NCI-H510A (cell line): ENCODE measurements at places on chromosomes 2 and 18.

- DNase-seq = no peak
Observed at GRCh38 chr2:184481865-184482264, 116.5 kb upstream of the ZNF804A start.

DNA sequence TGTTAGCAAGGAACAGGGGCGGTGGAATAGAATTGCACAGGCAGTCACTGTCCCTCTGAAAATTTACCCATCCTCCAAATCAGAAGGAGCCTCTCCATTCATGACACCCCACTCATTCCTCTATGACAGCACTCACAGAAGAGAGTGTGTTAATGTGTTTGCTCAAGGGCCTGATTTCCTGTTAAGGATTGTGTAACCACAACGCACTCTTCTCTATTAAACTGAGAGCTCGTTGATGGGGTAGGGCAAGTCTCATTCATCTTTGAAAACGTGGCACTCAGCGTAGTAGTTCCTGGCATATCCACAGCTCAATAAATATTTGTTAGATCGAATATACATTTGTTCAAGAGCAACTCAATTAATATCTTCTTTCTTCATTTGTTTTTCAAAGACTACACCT is 106.4 kb downstream of the VAPA start:
- DNase-seq = peak; percentile 72

DNA sequence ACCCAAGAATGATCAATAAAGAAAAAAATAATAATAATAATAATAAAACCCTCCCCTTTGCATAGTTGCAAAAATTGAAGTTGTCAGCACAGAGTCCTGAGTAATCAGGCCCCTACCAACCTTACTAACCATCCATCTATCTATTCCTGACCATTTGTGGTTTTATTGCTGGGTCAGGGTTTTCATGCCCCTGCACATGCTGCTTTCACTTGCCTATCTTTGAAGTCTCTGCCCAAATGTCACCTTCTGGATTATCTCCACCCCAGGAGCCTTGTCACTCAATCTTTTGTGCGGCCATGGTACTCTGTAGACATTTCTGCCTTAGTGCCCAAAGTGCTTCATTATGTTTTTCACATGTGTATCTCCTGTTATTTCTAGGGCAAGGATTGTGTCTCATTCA is 35.1 kb downstream of the SLC30A6 start:
- no peak for DNase-seq

DNA sequence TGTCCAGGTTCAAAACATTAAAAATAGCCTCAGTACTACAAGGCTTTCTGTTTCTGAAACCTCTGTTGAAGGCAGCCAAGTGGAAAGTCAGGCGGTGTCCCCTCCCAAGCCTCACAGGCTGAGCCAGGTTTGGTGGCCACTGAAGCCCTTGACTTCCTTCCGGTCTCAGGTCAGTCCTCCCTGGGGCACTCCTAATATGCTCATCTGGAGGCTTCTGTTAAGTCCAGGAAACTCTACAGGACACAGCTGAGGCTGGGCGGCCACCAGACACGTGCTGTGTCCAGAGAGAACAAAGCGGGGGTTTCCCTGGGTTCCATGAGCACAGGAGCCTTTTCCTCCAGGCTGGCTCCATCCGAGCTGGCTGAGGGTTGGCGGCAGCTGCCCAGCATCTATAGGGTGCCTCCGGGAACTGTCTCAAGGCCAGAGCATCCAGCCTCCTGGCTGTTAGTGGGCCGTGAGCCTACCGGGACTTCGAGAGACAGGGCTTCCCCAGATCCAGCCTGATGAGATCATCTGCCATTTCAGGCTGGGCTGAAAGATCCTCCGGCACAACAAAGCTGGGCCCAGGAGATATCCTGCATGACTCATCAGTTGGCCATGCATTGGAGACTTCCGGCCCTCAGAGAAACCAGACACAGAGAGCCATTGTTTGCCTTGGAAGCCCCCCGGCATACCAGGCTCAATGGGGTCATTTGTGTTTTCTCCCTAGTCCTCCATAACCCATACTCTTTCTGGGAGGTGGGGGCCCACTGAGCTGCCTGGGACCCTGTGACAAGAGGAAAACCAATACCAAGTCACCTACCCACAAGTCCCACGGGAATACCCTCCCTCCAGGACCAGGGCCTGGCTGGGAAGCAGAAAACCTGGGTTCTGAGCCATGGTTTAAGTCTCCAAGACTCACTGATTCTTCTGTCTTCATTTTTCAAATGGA is 71.7 kb downstream of the HS1BP3 start:
- no peak for DNase-seq

GRCh38 chr2:83531206-83531826 is 927.8 kb downstream of the SUCLG1 start:
- DNase-seq = peak; percentile 73

DNA sequence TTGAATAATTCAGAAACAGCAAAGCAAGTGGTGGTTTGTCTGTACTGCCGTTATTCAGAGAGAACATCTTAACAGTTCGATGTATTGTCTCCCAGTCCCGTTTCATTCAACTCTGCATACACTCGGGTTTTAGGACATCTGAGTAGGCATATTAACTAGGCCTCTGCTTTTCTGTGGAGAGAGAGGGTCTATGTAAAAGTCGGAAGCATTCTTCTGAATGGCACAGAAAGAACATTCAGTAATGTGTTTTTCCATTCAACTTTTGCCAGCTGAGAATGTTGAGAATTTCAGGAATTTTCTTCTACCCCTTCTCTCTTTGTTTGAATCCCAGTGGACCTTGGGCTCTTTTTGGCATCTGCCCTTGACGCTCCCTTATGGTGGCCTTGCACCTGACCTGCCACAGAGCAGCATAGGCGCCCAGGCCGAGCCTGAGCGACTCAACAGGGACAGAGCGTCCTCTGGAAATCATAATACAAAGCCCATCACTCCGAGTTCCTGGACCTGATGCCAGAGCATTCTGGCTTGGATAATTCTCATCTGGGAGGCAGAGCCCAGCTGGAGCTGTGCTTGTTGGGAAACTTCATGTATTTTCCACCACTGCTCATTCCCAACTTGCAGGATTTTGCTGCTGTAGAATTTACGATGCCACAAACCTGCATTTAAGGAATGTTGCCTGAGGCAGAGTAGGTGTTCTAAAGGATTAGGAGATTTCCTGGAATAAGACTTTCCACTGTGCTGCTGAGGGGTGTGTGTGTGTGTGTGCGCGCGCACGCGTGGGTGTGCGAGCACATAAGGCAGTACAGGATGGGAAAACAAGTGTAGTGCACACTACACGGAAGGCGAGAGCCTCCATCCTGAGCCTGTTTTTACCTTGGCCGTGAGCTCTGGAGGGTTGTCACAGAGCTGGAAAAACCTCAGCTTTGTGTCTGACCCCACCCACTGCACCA is 77.2 kb upstream of the TXNDC2 start:
- DNase-seq = no peak

DNA sequence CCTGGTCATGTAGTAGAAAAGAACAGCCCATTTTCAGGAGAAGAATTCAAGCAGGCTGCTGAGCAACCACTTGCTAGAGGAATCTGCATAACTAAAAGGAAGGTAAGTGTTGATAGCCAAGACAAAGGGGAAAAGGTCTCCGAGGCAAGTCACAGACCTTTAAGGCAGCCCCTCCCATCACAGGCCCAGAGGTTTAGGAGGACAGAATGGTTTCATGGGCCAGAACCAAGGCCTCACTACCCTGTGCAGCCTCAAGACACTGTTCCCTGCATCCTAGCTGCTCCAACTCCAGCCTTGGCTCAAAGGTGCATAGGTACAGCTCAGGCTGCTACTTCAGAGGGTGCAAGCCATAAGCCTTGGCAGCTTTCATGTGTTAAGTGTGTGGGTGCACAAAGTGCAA is 238.6 kb upstream of the CYP26B1 start:
- DNase-seq = no peak

DNA sequence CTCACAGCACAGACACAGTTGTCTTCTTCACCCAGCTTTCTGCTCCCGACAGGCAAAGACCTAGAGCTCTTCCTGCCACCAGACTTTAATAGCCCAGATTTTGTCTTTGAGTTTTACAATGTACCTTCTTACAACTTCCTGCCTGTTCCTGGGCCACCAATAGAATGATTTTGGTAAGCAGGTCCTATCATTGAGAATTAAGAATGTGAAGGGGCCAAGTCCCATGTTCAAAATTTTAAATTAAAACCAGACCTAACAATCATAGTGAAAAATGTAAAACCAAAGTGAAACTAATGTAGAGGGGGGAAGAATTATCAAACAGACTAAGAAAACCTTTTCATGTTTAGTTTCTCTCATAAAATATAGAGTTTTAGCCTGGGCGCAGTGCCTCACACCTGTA is 72.8 kb downstream of the SP3 start:
- DNase-seq = no peak

DNA sequence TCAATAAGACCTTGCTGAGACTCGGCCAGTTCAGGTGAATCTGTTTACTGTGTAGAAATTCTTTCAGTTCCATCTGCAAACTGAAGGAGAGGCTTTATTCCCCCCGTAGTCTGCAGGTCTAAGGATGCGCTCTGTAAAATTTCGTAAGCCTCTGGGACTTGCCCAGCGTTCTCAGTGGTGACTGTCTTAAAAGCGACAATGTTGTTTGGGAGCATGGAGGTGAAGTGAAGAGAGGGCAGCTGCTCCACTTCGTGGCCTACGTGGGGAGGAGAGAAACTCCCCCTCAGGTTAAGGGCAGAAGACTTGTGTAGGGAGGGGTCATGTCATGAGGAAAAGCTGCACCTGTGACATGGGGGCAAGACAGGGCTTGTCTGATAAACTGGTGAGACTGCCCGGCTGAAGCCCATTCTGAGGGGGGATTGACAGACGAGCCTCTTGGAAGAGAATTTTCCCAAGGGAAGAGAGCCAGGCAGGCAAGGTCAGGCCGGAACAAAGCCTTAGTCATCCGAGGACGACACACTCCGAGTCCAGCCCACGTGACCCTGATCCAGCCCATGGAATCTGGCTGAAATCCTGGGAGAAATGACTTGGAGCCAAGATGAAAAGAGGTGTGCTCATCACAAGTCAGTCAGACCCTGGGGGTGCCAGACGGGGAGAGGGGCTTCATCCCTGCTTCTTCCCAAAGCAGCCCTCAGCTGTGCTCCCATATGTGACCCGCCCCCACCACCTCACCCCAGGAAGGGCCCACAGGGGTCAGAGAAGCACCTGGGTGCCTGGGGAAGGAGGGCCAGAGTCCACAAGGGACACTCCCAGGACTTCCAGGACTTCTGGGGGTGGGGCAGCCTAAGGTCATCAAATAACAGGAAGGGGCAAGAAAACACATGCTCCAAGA is 88.5 kb upstream of the SH3BP4 start:
- no peak for DNase-seq

DNA sequence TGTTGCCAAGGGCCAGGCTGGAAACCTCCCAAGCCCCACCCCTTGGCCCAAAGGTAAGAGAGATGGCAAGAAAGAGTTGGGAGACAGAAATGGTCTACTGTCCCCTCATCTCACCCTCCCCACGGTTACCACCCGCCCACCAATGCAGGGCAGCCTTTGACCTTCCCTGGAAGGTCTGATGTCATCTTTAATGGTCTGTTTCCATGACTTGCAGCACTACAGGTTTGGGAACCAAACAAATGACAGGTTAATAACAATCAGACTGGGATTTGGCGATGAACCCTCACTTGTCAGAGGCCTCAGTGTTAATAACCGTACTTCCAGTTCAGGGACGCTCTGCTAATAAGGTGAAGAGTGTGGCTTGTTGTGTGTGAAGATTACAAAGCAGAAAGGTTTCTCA is 70.4 kb downstream of the MRO start:
- no peak for DNase-seq

GRCh38 chr18:46555724-46556123 is 101.3 kb downstream of the LOXHD1 start:
- no peak for DNase-seq

DNA sequence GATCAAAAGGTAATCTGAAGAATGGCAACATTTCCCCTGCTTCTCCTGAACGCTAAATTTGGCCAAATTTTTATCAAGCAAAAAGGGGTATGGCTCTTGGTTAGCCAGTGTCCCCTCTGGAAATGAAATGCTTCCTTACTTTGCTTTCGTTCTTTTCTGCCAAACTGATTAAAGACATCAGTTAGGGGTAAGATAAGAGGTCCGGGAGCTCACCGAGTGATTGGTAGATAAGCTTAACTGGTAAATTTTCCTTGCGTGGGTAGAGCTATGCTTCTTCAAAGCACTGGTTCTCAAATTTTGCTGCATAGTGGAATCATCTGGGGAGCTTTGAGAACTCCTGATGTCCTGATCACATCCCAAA is 62.7 kb upstream of the MAPRE2 start:
- no peak for DNase-seq

DNA sequence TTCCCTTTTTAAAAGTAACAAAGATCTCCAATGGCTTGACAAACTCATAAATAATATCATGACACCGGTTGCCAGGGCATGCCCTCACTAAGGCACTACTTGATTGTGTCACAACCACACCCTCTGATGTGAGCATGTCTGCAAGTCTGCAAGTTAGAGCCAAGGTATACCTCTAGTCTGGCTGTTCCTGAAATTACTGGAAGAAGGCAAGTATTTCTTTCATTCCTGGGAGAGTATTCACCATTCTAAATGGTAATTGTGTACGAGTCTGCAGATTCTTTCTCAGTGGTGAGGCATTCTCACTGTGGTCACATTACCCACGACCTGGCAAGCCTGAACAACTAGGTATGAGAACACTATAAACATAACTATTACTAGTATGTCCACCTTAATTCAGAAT is 25.7 kb upstream of the RNU4ATAC start:
- DNase-seq = no peak

DNA sequence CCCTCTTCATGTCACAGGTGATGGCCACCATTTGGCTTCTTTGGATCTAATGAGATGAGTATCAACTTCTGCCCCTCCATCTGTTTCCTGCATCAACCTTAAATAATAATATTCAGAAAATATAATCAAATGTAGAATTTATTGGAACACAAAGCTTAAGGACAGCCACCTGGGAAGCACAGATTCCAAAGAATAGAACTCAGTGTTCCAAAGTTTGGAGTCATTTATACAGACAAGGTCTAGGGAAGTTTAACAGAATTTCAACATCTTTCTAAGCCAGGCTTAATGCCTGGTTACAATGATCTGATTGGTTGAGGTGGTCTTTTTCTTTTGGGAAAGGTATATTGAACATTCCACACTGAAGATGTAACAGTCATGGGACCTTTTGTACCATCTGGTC is 218.0 kb upstream of the PIEZO2 start:
- DNase-seq = no peak

- DNase-seq = no peak
Observed at GRCh38 chr2:62402156-62402555, 103.8 kb downstream of the TMEM17 start.

DNA sequence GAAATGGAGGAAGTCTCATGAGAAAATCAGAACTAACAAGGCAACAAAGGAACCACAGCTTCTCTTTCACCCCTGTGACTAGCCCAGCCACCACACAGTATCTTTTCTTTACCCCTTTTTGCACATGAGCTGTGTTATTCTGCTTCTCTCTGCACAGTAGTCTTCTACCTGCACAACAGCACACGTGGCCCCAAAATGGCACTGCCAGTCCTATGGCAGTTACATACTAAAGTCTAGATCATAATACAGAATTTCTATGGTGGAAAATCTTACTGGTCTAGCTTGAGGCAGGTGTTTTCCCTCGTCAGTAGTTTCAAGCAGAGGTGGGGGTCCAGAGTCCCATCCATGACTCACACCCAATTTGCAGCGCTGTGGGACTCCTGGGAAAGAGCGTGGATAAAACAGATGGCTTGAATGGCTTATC is 177.7 kb downstream of the DIS3L2 start:
- DNase-seq = no peak
